ENCODE measurements at places on chromosomes 7 and 10. TPM values are rescaled to one million over a fixed set of nuclear protein-coding genes. Genes with fewer than 3 reads are reported as not detected.

DNA sequence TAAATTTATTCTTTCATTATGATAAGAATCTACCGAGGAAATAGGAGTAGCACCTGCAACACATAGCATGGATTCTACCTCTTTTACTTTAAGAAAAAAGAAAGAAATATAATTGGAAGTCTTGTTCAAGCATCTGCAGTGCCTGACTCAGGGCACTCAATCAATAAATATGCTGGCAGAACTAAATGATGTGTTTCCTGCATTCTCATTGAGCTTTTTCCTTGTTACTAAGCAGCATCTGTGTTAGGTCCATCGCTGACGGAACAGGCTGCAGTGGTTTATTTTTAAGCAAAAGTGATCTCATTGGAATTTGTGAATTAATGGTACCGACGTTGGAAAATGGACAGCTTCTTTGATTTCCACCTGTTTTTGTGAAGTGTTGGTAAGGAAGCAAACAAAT is 417.5 kb downstream of the DPP6 start:
- no peaks in the 10 kb centered on the region for H3K36me3 ChIP-seq
- H3K4me1 ChIP-seq: no peaks in the 10 kb centered on the region
- no peak for DNase-seq

Gene TMEM273
- not detected for total RNA-seq

Gene CLDN4
- total RNA-seq: 28.0 TPM

DNA sequence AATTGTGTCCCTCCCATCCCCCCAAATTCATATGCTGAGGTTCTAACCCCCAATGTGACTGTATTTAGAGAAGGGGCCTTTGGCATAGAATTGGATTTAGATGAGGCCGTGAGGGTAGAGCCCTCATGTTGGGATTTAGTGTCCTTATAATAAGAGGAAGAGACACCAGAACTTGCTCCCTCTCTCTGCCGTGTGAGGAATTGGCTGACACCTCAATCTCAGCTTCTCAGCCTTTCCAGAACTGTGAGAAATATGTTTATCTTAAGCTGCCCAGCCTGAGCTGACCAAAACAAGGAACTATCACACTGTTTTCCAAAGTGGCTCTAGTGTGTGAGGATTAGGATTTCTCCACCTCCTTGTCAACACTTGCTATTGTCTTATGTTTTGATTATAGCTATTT is 400.0 kb upstream of the FZD8 start:
- no peaks in the 10 kb centered on the region for H3K36me3 ChIP-seq
- H3K4me3 ChIP-seq: no peak overlapping the region
- no peak for DNase-seq
- H3K4me1 ChIP-seq: no peaks in the 10 kb centered on the region

GRCh38 chr10:22833781-22834180 is 94.1 kb upstream of the ARMC3 start:
- no peak overlapping the region for H3K4me3 ChIP-seq
- H3K36me3 ChIP-seq: no peaks in the 10 kb centered on the region
- no peaks in the 10 kb centered on the region for H3K4me1 ChIP-seq

- no peak overlapping the region for H3K4me3 ChIP-seq
- DNase-seq: no peak
- H3K36me3 ChIP-seq: no peaks in the 10 kb centered on the region
- H3K27ac ChIP-seq: no peak overlapping the region
- H3K4me1 ChIP-seq: no peaks in the 10 kb centered on the region
- no peaks in the 10 kb centered on the region for H3K27me3 ChIP-seq
Measured at GRCh38 chr10:81996927-81997326, 121.9 kb downstream of the NRG3 start.

Gene NPTX2
- 14.0 TPM for total RNA-seq

DNA sequence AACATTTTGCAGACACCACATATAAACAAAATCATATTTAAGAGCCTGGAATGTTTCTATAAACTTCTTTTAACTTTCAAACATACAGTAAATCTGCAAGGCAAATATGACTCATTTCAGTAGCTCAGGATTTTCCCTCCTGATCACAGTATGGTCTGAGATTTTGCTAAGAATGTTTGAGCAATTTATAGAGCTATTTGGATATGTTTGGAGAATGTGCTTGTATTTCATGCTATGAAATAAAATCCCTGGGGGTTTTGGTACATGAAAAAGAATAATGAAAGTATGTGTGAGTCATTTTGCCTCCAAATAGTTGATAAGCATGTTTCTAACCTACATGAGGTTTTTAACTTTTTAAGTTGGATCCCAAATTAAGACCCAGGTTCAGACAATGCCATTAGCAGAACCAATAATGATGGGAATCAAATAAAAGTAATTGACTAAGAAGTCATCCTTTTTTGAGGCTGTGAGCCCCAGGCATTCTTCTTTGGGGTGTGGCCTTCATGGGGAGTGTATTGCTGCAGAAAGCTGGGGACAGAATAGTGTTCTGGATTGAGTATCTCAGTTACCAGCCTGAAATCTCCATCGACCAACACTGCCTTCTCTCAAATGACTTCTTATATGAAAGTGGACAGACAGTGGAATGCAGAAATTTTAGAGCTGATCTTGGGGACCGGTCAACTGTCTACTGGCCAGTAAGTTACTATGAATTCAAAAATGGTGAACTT is 66.1 kb upstream of the AGBL3 start:
- H3K27me3 ChIP-seq: no peaks in the 10 kb centered on the region
- H3K4me3 ChIP-seq: no peak overlapping the region
- H3K4me1 ChIP-seq: no peaks in the 10 kb centered on the region

DNA sequence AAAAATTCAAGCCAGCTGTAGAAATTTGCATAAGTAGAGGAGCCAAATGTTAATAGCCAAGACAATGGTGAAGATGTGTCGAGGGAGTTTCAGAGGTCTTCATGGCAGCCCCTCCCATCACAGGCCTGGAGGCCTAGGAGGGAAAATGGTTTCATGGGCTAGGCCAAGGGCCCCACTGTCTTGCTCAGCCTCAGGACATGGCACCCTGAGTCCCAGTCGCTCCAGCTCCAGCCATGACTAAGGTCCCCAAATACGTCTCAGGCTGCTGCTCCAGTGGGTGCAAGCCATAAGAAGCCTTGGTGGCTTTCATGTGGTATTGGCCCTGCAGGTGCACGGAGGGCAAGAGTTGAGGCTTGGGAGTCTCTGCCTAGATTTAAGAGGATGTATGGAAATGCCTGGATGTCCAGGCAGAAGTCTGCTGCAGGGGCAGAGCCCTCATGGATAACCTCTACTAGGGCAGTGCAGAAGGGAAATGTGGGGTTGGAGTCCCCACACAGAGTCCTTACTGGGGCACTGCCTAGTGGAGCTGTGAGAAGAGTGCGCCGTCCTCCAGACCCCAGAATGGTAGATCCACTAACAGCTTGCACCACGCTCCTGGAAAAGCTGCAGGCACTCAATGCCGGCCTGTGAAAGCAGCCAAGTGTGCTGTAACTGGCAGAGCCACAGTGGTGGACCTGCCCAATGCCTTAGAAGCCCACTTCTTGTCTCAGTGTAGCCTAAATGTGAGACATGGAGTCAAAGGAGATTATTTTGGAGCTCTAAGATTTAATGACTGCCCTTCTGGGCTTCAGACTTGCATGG is 19.2 kb downstream of the TBATA start:
- H3K36me3 ChIP-seq: no peaks in the 10 kb centered on the region
- H3K4me3 ChIP-seq: no peak overlapping the region
- H3K27ac ChIP-seq: no peak overlapping the region
- DNase-seq: no peak
- H3K27me3 ChIP-seq: no peaks in the 10 kb centered on the region
- H3K4me1 ChIP-seq: peaks cover 7% of the 10 kb centered on the region

Gene WDR37
- total RNA-seq: 10.5 TPM

Gene NUDCD3
- 83.8 TPM for total RNA-seq

Gene FIGNL1
- 9.9 TPM for total RNA-seq

GRCh38 chr10:47067949-47068940 is 157.0 kb downstream of the PTPN20 start:
- H3K4me3 ChIP-seq: no peak overlapping the region
- no peak for DNase-seq
- H3K27me3 ChIP-seq: no peaks in the 10 kb centered on the region
- H3K27ac ChIP-seq: no peak overlapping the region

GRCh38 chr7:1109581-1110310 is 21.8 kb downstream of the GPER1 start:
- H3K36me3 ChIP-seq: no peaks in the 10 kb centered on the region
- no peak overlapping the region for H3K4me3 ChIP-seq
- H3K4me1 ChIP-seq: no peaks in the 10 kb centered on the region
- no peak overlapping the region for H3K27ac ChIP-seq

Gene ZFAND2A
- total RNA-seq: 15.5 TPM

Gene UROS
- 45.6 TPM for total RNA-seq

Gene ZNF425
- 4.0 TPM for total RNA-seq

- H3K4me1 ChIP-seq: no peaks in the 10 kb centered on the region
- peaks cover 5% of the 10 kb centered on the region for H3K36me3 ChIP-seq
- H3K27ac ChIP-seq: no peak overlapping the region
- DNase-seq: no peak
- no peak overlapping the region for H3K4me3 ChIP-seq
Measured at GRCh38 chr10:102511583-102512274, 8.0 kb downstream of the SUFU start.

GRCh38 chr7:138116141-138116540 is 39.9 kb downstream of the AKR1D1 start:
- H3K27ac ChIP-seq: no peak overlapping the region
- H3K27me3 ChIP-seq: no peaks in the 10 kb centered on the region
- no peak for DNase-seq
- no peak overlapping the region for H3K4me3 ChIP-seq
- no peaks in the 10 kb centered on the region for H3K4me1 ChIP-seq

Gene MAGI2
- total RNA-seq: 27.3 TPM

Gene GJC3
- total RNA-seq: 3.0 TPM

DNA sequence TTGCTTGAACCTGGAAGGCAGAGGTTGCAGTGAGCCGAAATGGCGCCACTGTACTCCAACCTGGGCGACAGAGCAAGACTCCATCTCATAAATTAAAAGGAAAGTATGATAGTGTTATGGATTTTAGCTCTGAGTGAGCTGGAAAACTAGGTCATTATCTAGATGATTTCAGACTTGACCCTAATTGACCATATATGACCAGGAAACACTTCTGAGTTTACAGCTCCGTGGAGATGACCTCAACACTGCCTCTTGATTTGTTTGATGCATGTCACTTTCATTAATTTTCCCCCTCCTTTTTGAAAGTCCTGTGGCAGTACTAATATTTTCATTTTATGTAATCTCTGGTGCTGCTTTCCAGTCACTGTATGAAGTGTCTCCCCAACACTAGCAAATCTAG is 7.8 kb upstream of the SEC61A2 start:
- DNase-seq: no peak
- no peak overlapping the region for H3K4me3 ChIP-seq
- no peaks in the 10 kb centered on the region for H3K4me1 ChIP-seq
- no peak overlapping the region for H3K27ac ChIP-seq
- H3K36me3 ChIP-seq: peaks cover 17% of the 10 kb centered on the region

DNA sequence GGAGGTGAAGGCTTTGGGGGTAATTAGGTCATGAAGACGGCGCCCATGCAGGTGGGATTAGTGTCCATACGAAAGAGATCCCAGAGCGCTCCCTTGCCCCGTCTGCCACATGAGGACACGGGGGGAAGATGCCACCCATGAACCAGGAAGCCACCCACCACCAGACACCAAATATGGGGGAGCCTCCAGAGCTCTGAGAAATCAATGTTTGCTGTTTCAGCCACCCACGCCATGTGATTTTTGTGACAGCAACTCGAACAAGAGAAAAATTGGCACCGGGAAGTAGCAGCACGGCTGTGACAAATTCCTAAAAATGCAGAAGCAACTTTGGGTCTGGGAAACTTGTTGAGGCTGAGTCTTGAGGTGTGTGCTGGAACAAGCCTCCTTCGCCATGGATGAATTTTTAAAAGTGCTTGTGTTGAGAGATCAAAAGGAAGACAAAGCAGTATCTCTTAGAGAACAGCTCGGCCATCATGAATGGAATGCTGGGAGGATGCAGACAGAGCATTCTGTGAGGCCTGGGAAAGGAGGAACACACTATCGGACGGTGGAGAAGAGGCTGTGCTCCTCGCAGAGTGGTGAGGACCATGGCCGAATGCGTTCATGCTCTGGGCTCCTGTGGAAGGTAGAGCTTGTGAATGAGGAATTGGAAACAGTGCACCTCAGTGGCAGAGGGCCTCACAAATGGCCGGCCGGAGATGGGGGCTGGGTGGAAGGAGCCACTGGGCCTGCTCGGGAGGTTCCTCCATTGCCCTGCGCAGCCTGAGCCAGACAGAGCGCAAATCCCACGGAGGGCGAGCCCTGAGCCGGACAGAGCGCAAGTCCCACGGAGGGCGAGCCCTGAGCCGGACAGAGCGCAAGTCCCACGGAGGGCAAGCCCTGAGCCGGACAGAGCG is 277.5 kb downstream of the PTPRN2 start:
- H3K27ac ChIP-seq: no peak overlapping the region
- peaks cover 5% of the 10 kb centered on the region for H3K36me3 ChIP-seq
- H3K27me3 ChIP-seq: no peaks in the 10 kb centered on the region
- no peak for DNase-seq

Gene ZNF117
- 13.0 TPM for total RNA-seq

DNA sequence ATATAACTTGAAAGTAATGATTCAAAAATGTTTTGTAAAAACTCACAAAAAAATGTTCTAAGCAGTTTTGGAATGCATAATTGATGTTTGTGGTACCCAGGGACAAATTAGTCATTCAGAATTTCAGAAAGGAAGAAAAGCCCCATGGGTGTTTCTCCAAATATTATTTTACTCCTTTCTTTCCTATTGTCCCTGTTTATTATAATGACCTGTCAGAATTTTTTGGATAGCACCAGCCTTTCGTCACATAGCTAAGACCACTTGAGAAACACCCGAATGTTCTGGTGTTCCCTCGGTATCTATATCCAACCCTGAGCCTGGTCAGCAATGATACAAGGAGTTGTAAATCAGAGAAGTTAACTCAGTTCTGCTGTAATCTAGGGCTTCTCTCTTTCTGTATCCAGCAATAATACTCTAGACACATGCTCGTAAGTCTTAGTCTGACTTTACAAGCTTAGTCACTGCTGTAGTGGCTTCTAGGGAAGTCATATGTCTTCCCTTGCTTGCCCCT is 64.8 kb upstream of the MEOX2 start:
- no peaks in the 10 kb centered on the region for H3K36me3 ChIP-seq
- H3K27ac ChIP-seq: no peak overlapping the region

DNA sequence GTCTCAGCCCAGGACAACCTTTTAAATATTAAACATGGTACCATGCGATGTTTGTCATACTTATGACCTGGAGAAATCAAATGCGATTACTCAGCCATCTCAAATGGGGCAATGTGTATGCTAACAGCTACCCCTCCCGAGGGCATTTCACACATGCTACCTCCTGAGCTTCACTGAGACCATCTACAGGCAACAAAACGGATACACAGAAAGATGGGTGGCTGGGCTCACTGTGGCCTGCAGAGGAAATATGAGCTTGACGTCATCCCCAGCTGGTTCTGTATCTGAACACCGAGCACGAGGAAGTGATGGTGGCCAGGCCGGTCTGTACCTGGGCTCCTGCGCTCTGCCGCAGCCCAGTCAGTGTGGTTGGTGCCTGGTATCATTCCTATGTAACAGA is 374.3 kb downstream of the RPS24 start:
- no peaks in the 10 kb centered on the region for H3K27me3 ChIP-seq
- H3K27ac ChIP-seq: no peak overlapping the region
- H3K36me3 ChIP-seq: no peaks in the 10 kb centered on the region
- no peak for DNase-seq
- peaks cover 6% of the 10 kb centered on the region for H3K4me1 ChIP-seq
- no peak overlapping the region for H3K4me3 ChIP-seq

Gene CALD1
- total RNA-seq: 170 TPM

GRCh38 chr10:104509981-104510380 is 131.1 kb upstream of the SORCS3 start:
- no peak for DNase-seq
- no peaks in the 10 kb centered on the region for H3K27me3 ChIP-seq
- H3K27ac ChIP-seq: no peak overlapping the region

- no peak overlapping the region for H3K27ac ChIP-seq
- no peaks in the 10 kb centered on the region for H3K27me3 ChIP-seq
- no peak for DNase-seq
- no peaks in the 10 kb centered on the region for H3K36me3 ChIP-seq
Measured at GRCh38 chr10:398954-399353, 263.7 kb downstream of the ZMYND11 start.

Data from H1 (cell line).